ENCODE measurements at places on chromosomes 7 and 10. TPM values are rescaled to one million over a fixed set of nuclear protein-coding genes. Genes with fewer than 3 reads are reported as not detected.
A peak's percentile ranks its signal among the peaks of the same experiment; 100 is the strongest.

The PRSS2 gene
- total RNA-seq, result not detected

The VENTX gene
- not detected for total RNA-seq

The SPDYE11 gene
- total RNA-seq, result not detected

The FXYD4 gene
- not detected for total RNA-seq

The TMEM273 gene
- 3.7 TPM for total RNA-seq

The GOLGA7B gene
- not detected for total RNA-seq

DNA sequence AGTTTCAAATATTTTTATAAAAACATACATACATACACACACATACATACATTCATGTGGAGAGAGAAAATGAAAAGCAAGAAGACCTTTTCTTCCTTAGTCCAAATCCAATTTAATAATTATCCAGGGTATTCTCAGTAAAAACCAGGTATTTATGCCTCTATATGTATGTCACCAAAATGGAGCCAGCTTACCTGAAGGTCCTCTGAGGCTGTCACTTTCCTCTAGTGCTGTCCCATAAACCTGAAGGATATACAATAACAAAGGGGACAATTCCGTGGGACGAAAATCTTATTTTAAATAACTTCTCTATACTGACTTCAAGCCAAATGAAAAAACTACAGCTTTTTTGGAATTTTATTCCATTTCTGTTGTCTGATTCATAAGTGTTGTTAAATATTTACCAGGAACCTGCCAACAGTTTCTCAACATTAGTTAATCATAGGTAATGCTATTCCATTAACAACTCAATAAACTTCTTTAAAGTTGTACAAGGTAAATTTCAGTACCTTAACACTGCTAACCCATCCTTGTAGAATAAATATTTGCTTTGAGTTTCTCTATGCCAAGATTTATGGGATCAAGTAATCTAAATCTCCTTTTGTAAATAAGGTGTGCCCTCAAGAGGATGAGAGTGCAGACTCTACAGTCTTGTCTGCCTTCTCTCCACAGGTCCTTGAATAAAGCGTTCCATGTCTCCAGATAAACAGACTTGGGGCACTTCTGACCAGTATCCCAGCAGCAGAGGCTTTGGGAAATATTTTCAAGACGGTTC, 260.3 kb downstream of the AHR start:
- no peak for DNase-seq

GRCh38 chr10:123556049-123556448, 110.1 kb upstream of the GPR26 start:
- DNase-seq, result no peak

DNA sequence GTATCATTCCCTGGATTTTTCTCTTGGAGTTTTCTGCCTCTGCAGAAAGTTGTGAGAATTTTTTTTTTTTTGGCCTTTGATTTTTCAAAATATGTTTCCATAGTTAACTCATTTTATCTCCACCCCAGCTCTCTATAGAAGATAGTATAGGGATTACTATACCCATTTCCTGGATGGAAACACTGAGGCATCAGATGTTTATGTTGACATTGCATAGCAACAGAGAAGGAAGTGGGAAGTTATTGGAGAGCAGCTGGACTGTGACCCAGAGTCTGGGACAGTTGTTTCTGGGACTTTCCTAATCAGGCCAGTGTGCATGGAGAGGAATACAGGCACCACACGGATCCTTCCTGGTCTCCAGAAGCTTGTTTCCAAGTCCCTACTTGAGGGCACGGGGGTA, 158.0 kb downstream of the CDH23 start:
- DNase-seq, result peak; percentile 5

- no peak for DNase-seq
Observed at GRCh38 chr10:84329986-84330651, 1.7 kb downstream of the CCSER2 start.

DNA sequence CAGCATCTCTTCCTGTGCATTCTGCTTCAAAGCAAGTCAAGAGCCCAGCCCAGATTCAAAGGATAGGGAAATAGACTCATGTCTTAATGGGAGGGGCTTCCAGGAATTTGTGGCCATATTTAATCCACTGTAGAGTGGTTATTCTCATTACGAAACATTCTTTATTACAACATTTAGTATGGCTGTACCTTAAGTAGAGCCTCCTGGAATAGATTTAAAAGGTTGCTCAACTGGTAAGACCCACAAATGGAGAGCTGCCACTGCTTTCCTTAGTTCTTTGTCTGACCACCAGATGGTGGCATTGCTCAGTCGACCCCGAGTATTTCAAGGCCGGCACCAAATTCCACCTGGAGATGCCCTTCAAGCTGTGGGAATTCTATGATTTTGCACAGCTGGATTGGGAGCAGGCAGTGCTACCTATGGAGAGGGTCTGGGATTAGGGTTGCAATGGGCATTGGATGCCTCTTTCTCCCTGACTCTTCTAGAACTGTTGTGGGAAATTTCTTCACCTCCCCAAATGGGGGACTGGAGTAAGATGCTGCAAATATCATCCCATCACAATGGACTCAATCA, 102.2 kb downstream of the RBM20 start:
- peak; percentile 81 for DNase-seq

DNA sequence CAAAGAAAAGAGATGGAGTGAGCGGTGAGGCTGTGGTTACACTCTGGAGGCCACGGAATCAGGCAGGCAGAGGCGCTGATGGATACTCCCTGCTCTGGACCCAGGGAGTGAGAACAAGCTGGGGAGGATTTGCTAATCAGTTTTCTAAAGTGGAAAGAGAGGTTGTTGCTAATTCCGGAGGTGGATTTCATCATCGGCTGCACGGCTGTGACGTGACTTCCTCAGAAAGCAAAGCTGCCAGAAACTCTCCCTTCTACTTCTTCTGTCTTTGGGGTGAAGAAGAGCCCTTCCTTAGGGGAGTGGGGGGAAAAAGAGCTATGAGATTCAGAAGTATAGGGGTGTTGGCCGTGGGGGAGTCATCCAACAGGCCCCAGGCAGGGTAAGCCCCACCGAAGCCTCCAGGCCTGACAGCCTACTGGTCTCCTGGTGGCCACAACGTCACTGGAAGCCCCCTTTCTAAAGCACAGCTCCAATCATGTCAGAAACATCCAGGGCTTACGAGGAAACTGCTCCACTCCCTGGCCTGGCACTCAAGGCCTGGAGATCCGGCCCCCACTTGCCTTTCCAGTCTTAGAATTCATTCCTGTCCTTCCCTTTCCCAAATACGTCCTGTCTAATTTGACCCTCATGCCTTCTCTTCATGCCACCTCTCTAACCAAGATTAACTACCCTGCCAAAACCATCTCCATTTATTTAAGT, 114.5 kb downstream of the HIP1 start:
- no peak for DNase-seq

DNA sequence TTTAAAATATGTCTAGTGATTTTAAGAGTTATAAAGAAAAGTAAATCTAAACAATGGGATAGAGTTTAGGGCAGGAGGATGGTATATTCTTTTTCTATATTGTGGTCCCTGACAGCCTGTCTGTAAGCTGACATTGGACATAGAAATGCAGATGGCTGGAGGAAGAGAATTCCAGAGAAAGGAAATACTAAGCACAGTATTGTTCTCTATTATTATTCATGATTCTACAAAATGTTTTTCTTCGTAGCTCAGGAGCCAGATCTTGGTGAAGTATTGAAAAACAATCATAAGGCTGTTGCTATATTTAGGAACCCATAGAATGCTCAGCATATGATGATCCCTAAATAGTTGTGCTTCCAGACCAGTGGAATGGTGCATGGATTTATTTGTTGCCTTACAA, 117.0 kb upstream of the FAM3C start:
- DNase-seq, result peak; percentile 59

GRCh38 chr10:124704428-124705380, 39.5 kb downstream of the FAM53B start:
- no peak for DNase-seq

Measured in endothelial cell of umbilical vein (primary cell).